ENCODE measurements at places on chromosomes 4 and X.

GRCh38 chrX:17187136-17187756, 187.8 kb upstream of the NHS start:
- DNase-seq: no peak

DNA sequence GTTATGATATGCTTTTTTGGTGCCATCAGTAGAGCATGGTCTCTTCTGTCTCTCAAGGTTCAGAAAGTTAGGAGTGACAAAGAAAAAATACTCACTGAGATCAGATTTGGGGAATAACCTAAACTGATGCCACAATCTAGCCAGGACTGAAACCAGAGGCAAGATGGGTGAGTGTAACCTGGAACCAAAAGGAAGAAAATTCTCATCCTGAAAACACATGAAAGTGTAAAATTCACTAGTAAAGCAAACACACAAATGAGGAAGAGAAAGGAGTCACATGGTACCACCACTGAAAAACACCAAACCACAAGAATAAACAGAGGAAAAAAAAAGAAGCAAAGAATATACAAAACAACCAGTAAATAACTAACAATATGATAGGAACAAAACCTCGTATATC, 96.4 kb downstream of the ANXA10 start:
- DNase-seq: no peak

GRCh38 chrX:69130439-69130838, 34.8 kb downstream of the PJA1 start:
- no peak for DNase-seq

- no peak for DNase-seq
Observed at GRCh38 chr4:163598028-163598427, 103.5 kb downstream of the TMA16 start.

DNA sequence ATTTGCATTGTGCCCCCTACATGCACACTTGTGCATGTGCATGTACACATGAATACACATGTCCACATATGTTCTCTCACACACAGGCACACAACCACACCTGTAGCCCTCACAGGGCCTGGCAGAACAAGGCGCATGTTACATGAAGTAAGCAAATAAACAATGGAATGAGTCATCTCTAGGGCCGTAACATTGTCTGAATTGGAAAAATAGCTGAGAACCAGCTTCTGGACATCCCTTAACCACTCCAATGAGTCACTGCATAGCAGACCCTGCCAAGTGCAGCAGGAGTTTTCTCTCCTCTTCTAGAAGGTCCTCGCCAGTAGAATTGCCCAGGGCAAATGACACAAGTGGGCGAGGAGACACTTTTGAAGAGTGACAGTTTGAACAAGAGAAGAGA, 66.1 kb downstream of the MAGEA10 start:
- no peak for DNase-seq
